ENCODE measurements at places on chromosomes 16 and 17.
A peak's percentile ranks its signal among the peaks of the same experiment; 100 is the strongest.

DNA sequence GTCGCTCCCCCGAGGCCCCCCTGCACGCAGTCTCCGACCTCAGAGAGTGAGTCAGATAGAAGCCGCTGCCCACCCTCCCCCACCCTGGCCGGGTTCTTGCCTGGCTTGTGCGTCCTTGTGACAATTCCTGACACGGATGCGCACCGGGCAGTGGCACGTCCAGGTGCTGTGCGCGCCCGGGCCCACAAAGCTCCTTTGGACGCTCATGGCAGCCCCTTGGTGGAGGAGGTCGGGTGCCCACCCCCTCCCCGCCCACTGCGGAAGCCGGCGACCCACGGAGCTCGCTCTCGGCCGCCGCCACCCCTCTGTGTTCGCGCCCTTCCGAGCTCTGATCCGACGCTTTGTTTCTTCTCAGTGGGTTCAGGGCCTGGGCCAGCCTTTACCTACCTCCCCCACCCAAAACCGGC, 662 bp upstream of the TUBB3 start:
- DNase-seq = no peak

GRCh38 chr16:80346111-80346632, 194.6 kb upstream of the DYNLRB2 start:
- no peak for DNase-seq

- no peak for DNase-seq
Measured at GRCh38 chr17:72518159-72518732, 397.4 kb downstream of the SOX9 start.

DNA sequence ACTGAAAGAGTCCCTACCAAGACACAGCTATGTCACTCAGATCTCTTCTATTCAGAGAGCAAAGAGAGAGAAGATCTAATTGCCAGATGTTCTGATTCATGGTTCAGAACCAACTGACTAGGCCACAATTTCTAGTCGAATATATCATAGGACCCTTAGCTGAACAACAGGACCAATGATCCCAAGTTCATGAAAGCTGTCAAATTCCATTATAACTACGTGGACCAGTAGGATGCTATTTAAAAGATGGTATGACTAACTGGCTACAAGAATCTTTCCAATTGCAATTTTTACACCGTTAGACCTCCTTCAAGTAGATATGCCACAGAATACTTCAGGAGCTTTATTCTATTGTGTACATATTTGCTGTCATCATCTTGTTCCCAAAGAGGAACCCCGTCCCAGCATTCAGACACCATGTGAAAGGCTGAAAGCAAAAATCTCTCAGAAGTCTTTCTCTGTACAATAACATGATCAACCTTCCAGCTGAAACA, 26.0 kb downstream of the DCUN1D3 start:
- no peak for DNase-seq

- DNase-seq = no peak
Measured at GRCh38 chr17:75719732-75720131, 1.5 kb upstream of the ITGB4 start.

- DNase-seq = peak; percentile 79
Measured at GRCh38 chr17:14302431-14303099, 1.7 kb downstream of the HS3ST3B1 start.

- no peak for DNase-seq
Measured at GRCh38 chr17:81471818-81472456, 40.7 kb downstream of the ACTG1 start.

GRCh38 chr17:45132572-45133463, 503 bp upstream of the PLCD3 start:
- no peak for DNase-seq

DNA sequence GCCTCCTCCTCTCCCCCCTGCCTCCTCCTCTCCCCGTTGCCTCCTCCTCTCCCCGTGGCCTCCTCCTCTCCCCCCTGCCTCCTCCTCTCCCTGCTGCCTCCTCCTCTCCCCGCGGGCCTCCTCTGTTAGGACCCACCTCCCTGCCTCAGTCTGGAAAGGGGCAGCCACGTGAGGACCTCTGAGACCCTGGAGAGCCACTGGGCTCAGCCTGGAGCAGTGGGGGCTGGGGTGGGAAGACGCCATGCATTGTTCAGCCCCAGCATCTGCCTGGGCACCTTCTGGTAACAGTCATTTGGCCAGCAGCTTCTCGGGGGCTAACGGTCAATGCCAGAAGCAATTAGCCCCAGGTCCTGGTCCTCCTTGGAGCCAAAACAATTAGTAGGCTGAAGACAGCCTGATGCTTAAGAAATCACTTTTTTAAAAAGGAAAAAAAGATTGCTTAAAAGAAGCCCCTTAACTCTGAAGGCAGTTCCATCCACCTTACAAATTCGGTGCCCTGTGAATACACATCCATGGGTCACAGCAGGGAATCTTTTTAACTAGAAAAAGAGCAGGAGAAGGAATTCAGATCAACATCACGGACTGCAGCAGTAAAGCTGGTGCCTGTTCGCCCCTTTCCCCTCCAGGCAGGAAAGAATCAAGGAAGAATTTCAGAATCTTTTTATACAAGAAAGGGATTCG, 29.8 kb downstream of the NXN start:
- no peak for DNase-seq

DNA sequence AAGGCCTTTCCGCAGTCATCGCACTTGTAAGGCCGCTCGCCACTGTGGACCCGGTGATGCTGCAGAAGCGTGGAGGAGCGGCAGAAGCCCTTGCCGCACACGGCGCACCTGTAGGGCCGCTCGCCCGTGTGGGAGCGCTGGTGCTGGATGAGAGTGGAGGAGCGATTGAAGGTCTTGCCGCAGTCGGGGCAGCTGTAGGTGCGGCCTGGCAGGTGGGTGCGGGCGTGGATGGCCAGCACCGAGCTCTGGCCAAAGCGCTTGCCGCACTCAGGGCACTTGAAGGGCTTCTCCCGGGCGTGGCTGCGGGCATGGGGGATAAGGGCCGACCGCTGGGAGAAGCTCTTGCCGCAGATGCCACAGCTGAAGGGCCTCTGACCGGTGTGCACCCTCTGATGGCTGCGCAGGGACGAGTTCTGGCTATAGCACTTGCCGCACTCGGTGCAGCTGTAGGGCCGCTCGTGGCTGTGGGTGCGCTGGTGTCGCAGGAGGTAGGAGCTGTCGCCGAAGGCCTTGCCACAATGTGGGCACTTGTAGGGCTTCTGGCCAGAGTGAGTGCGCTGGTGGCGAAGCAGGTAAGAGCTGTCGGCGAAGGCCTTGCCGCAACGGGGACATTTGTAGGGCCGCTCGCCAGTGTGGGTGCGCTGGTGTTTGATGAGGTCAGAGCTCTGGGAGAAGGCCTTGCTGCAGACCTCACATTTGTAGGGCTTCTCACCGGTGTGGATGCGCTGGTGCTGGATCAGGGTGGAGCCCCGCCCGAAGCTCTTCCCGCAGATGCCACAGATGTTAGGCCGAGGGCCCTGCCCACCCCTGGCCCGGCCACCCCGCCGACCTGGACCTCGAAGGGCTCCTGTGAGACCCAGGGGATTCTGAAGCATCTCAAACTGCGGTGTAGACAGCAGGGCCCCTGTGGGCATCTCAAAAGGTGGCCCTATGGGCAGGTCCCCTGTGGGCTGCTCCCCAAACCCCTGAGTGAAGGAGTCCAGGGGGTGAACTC, 1.5 kb downstream of the ZNF768 start:
- no peak for DNase-seq

GRCh38 chr17:61462719-61463315, 10.6 kb downstream of the TBX4 start:
- DNase-seq = no peak

DNA sequence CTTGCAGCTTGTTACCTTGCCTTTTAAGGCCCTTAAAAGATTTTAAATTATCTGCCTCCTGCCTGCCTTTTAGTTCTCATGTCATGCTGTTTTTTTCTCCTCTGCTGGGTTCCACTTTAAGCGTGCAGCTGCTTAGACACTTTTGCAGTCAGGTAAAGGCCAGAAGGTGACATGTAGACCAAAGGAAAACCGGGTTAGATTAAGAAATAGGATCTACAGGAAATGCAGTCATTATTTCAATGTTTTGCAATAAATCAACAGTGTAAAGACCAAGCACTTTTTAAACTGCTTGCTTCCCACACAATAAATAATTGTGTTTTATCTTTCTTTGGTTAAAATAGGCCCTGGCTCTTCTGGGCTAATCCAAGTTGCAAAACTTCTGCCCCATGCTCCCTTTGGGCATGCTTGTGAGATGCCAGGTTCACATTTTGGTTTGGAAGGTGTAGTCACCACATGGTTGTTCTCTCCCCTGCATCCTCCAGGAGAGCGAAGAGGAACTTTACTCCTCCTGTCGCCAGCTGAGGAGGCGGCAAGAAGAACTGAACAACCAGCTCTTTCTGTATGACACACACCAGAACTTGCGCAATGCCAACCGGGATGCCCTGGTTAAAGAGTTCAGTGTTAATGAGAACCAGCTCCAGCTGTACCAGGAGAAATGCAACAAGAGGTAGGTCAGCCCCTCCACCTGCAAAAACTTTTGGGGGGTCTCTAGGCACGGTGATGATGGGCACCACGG, 54.9 kb downstream of the SDR42E1 start:
- DNase-seq = no peak

GRCh38 chr16:82311528-82311927, 141.5 kb upstream of the MPHOSPH6 start:
- DNase-seq = no peak

DNA sequence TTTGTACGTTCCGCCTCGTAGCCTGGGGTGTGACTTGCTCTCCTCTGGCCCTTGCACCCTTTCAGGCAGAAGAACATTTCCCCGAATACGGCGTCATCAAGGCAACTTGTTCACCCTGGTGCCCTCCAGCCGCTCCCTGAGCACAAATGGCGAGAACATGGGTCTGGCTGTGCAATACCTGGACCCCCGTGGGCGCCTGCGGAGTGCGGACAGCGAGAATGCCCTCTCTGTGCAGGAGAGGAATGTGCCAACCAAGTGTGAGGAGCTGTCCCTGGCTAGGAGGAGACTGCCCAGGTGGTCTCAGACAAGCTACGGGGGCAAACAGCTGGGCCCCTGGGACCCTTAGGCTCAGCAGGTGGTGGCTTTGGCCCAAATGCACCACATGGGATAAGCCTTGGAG, 10.4 kb downstream of the LIMD2 start:
- DNase-seq = no peak

- DNase-seq = no peak
Measured at GRCh38 chr17:77085926-77086432, 54.8 kb upstream of the SEC14L1 start.

DNA sequence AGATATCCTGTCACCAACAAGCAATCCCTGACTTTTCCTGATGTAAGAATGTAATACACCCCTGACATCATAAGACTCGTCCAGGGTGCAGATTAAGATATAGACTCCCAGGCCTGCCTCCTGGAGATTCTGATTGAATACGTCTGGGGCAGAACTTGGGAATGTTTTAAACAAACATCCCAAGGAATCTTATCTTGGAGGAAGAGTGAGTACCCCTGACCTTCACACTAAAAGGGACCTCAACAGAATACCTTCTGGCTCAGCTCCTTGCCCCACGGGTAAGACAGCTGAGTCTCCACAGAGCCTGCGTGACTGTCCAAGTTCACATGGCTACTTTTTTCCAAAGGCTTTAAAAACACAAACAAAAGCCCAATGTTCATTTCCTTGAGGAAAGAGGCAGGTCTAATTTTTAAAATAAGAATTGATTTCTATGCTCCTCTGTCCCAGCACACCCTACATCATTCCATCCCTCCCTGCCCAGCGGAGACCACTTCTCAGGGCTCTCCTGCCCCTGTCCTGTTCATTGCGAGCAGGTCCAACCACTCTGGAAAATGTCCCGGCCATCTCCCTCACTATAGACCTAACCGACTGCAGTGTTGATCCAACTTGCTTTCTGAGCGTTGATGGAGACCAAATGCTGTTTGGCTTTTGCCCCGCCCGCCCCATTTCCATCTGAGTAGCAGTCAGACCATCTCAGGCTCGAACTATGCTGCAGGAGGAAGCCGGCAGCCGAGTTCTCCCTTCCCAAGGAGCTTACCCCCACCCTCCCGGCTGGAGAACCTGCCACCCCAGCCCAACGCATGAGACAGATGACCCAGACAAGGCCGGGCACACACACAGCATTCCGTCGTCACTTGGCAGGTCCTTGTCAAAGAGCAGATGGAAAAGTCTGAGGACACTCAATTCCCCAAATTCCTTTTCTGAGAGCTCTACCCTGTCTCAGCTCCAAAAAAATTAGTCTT, 44.1 kb upstream of the MYH10 start:
- DNase-seq = no peak

DNA sequence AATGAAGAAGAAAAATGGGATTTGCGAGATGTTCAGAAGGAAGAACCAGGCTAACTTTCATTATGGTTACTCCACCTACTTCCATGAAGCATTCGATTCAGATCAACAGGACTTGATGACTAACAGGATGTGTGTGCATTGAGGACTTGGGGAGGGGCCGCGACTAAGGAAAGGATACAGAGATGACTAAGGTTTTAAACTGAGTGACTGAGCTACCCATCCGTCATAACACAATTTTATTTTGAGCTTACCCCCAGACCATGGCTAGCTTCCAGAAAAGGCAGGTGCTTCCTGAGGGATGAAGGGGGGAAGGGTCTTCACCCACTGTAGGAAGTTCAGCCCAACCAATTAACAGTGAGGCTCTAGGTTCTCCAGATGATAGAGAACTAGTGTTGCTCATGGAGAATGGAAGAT, 2.5 kb upstream of the CDYL2 start:
- DNase-seq = peak; percentile 19

- DNase-seq = no peak
Measured at GRCh38 chr17:30021708-30022317, 80.4 kb downstream of the EFCAB5 start.

GRCh38 chr17:70776441-70776840, 607.1 kb downstream of the KCNJ2 start:
- DNase-seq = no peak

GRCh38 chr17:72150632-72151460, 30.0 kb downstream of the SOX9 start:
- no peak for DNase-seq

DNA sequence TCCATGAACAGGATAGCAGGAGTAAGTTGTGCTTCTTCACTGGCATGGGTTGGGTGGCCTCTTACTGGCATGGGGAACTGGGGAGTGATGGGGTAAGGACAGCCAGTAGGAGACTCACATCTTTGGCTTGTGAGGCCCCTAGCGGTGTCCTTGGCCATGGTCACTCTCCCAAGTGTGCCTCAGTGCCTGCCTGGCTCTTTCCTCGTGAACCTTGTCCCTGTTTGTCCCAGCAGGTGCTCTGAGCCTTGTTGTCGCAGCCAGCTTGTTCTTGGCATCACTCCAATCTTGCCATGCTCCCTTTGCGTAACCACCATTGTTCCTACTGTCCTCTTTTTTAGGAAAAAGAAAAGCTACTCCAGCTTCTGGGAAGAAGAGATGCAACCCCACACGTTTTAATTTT, 53.6 kb upstream of the SDK2 start:
- no peak for DNase-seq

DNA sequence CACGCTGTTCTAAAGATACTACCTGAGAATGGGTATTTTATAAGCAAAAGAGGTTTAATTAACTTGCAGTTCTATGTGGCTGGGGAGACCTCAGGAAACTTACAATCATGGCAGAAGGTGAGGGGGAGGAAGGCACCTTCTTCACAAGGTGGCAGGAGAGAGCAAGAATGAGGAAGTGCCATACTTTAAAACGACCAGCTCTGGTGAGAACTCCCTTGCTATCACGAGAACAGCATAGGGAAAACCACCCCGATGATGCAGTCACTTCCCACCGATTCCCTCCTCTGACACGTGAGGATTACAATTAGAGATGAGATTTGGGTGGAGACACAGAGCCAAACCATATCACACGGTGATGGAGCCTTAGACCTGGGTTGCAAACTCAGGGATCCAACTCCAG, 317.5 kb upstream of the EEF2KMT start:
- no peak for DNase-seq
